ENCODE measurements at places on chromosomes 16 and 17.

DNA sequence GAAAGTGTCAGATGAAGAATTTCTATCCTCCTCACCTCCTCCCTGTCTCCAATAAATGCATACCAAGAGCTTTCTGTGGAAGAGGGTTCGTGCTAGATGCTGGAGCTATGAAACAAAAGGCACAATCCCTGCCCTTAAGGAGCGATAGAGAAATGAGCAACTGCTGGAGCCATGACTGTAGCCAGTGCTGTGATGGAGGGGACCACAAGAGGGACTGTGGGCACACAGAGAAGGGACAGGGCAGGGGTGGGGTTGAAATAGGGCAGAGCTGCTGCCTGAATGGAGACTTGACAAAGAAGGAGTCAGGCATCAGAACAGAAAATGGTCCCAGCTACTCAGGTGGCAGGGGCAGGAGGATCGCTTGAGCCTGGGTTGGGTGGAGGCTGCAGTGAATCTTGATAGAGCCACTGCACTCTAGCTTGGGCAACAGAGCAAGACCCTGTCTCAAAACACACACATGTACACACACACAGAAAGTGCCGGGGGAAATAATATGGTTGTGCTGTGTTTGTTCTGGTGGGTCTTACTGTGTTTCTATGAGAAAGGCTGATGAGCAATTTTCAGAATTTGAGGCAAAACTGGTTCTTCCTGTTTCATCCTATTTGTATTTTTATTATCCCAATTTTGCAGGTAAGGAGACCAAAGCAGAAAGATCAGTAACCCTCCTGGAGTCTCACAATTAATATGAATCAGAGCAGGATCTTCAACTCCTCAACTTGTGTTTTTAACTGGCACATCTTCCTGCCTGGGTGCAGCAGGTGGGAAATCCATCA is 16.5 kb downstream of the TMEM98 start:
- no peak for DNase-seq

DNA sequence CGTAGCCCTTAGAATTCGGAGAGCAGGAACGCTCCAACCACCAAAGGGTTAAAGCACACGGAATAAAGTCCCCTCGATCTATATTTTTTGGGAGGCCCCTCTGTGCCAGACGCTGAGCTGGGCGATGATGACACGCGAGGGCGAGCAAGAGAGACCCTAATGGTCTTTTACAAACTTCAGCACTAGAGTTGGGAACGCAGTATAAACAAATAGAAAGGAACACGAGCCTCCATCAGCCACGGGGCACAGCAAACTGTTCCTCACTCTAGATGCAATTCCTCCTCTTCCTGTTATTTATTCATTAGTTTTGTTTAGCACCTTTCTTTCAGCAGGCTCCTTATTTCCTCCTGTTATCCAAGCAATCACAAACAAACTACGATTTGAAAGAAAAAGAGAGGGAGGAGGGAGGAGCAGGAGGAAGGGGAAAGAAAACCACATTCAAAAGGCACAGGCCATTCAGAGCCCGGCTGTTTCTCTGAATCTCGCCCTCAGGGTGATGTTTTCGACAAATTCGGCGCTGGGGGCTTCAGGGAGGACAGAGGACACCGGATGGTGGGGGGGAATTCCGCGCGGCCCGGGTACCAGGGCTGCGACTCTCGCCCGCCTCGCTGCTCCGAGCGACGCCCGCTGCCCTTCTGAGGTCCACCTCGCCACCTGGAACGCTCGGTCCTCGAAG is 1.6 kb downstream of the TOX3 start:
- DNase-seq, result no peak

- no peak for DNase-seq
These were observed 9.4 kb upstream of the PLD6 start for GRCh38 chr17:17215575-17215974.

DNA sequence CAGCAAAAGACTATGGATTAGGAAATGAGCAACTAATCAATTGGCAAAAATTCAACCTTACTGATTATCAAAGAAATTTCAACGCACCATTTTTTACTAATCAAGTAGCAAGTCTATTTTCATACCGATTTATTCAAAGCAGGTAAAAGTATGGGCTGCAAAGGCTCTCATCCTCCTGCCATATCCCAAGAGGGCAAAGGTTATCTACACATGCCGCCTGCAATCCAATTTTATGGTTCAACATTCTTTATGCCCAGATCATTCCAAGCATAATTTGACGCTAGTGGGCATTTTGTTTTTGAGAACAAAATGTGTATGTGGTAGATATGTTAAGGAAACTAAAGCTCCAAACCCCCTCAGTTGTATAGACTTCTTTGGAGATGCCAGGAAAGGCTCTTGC is 270.6 kb downstream of the MAF start:
- no peak for DNase-seq

DNA sequence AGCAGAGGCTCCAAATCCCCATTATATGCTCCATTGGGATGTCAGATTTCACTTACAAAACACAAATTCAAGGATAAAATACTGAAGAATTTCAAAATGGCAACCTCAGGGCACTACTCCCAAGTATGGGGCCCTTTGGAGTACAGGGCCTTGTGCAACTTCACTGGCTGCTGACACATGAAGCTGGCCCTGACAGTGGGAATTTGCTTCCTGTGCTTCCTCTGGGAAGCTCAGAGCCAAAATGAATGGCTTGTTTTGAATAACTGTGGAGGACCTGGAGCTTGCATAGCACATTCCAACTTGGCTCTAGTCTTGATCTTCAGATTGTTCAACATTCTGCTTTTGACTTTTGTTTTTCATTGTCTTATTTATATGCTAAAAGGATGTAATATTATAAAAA is 52.3 kb upstream of the HNF1B start:
- no peak for DNase-seq

DNA sequence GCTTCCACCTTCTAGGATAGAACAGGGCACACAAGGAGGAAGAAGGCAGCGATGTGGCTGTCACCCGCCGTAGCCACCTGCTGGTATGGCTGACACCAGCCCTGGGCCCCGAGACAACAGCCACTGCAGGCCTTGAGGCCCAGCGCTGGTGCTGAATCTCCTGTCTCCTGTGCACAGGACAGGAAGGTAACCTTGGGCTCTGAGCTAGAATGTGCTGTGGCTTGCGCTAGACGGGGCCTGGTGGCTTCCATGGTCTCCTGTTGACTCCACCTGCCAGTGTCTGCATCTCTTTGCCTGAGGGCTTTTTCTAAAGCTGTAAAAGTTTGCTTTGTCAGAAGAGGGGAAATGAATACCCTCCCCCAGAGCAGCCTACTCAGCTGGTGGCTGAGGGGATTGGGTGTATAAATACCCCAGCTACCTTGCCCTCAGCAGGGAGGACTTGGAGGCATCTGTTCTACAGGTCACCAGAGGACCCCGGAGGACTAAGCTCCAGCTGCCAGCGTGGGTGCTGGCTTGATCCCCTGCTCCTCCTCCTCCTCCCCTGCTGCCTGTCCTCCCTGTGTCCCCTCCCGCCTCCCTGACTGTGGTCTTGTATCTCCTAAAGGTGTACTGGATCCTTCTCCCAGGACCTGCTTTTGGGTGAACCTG is 76.1 kb upstream of the SDK2 start:
- no peak for DNase-seq

- no peak for DNase-seq
These were observed 35.4 kb upstream of the CNTNAP4 start for GRCh38 chr16:76241755-76242154.

DNA sequence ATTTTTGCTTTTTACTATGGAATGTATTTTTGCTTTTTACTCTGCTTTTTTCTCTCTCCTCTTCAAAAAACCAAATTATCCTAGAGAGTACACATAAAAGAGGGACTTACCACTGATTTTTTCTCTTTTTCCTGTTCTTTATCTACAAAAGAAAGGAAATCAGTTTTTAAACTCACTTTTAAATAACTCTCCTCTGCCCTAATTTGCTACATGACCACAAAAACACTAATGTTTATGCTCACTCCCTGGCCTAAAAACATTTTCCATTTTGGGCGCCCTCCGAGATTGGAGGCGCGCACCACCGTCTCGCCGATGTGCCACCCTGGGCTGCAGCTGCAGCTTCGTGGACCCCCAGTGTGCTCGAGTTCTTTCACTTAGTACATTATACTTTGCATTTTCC is 1.1 kb downstream of the TK2 start:
- DNase-seq, result no peak

GRCh38 chr17:15403276-15403939 is 62.0 kb upstream of the TEKT3 start:
- no peak for DNase-seq

DNA sequence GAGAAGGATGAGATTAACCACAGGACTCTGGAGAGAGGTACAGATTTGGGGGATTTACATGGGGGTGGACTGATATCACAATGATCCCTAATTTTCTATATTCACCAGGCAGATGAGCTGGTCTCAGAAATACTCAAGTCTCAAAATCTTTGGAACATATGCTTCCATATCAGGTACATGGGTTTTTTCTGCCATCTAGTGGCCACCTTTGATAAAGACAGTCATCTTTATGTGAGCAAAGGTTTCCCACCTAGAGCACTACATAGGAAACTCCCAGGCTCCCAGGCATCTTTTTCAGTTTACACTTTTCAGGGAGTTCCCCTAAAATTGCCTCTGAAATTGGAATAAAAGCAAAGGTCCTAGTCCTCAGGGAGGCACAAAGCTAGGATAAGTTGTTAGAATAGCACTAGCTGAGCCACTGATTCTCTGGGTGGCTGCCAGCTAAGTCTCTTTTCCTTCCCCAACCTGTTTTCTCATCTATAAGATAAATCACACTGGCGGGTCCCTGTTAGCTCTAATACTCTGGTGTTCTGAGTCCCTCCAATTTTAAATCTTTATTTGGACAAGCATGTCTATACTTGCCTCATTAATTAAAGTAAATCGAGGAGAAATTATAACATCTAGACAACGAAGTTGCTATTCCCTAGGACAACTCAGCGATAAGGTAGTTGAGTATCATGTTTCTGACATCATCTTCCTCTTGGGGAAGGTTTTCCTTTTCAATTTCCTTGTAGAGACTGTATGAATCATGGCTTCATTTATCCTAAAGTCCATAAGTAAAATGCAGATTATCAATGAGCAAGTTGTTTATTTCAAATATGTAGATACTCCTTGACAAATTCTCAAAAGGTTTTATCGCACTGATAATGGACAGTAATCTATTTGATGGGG is 19.0 kb upstream of the MON1B start:
- peak; percentile 55 for DNase-seq

DNA sequence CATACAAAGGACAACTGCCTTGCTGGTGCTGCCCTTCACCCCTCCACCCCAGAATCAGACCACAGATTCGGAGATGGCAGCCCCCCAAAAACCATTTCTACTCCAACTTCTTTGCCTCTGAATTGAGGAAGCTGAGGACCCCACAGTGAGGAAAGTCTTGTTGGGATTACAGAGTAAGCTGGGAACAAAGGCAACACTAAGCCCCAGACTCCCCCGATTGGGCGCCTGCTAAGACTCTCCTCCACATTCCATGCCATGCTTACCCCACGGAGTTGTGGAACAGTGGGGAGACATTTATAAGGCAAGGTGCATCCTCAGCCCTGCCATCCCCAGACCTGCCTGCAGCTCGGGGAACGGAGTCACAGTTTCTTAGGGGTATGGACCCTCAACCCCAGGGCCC is 1.9 kb downstream of the GIT1 start:
- no peak for DNase-seq

GRCh38 chr16:89983536-89983935 is 35.0 kb downstream of the DEF8 start:
- no peak for DNase-seq

- peak; percentile 43 for DNase-seq
These were observed 3.8 kb downstream of the LITAFD start for GRCh38 chr16:8885674-8886592.

DNA sequence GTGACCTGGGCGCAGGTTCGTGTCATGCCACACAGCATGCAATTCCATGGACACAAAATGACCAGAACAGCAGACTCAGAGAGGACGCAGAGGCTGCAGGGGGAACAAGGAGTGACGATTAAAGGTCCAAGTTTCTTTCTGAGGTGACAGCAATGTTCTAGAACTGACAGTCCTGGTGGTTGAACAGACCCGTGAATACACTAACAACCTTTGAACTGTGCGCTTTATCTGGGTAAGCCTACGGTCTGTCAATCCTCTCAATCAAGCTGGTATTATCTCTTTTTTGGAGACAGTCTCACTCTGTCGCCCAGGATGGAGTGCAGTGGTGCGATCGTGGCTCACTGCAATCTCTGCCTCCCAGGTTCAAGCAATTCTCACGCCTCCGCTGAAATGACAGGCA is 134.1 kb downstream of the ZNF778 start:
- no peak for DNase-seq

- peak; percentile 54 for DNase-seq
These were observed 184.7 kb downstream of the C16orf95 start for GRCh38 chr16:87132361-87133014.

DNA sequence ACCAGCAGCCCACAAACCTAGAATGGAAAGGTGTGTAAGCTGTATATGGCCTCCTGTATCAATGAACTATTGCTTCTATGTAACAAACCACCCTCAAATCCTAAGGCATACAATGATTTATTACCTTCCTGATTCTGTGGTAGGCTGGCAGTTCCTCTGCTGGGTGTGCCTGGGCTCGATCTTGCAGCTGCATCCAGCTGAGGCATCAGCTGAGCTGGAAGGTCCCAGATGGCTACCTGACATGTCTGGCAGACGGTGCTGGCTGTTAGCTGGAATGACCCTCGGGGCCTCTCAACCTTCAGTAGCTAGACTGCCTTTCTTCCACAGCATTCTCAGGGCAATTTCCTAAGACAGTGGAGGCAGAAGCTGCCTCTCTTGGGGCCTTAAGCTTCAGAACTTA is 152.7 kb downstream of the RAB11FIP4 start:
- no peak for DNase-seq

- no peak for DNase-seq
These were observed 5.3 kb upstream of the EIF4A3 start for GRCh38 chr17:80152081-80152702.

DNA sequence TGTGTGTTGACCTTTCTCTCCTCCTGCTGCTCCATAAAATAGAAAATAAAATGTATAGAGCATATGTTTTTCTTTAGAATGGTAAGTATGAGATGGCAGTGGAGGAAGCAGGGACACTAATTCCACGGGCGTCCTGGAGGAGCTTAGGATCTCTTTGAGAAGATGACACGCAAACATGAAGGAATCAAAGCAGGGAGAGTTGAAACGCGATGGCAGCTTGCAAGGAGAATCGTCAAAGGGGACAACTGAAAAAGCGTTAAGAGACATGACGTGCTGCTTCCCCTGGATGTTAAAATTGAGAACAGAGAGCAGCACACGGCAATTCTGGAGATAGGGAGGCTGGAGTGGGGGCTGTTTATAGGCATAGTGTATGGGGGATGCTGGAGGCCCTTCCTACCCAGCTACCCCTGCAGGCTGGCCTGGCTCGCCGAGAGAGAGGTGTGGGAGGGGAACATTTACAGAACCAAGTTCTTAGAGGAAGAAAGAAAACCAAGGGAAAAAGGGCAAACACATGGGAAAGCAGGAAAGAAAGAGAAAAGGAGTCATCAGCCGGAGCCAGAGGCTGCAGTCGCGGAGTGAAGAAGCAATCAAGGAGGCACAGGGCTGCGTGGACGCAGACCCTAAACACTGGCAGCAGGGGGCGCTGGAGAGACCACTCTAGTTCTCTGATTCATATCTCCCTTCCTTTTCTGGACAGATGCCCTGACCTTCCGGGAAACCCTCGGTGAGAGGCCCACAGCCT is 55.8 kb downstream of the MYH13 start:
- peak; percentile 22 for DNase-seq

GRCh38 chr17:78839762-78840529 is 668 bp downstream of the USP36 start:
- DNase-seq, result peak; percentile 79

- DNase-seq, result no peak
These were observed 1.8 kb upstream of the ALG1 start for GRCh38 chr16:5069854-5070253.

Data from AG08396 (cell line).